ENCODE measurements at places on chromosomes 16 and 17.

DNA sequence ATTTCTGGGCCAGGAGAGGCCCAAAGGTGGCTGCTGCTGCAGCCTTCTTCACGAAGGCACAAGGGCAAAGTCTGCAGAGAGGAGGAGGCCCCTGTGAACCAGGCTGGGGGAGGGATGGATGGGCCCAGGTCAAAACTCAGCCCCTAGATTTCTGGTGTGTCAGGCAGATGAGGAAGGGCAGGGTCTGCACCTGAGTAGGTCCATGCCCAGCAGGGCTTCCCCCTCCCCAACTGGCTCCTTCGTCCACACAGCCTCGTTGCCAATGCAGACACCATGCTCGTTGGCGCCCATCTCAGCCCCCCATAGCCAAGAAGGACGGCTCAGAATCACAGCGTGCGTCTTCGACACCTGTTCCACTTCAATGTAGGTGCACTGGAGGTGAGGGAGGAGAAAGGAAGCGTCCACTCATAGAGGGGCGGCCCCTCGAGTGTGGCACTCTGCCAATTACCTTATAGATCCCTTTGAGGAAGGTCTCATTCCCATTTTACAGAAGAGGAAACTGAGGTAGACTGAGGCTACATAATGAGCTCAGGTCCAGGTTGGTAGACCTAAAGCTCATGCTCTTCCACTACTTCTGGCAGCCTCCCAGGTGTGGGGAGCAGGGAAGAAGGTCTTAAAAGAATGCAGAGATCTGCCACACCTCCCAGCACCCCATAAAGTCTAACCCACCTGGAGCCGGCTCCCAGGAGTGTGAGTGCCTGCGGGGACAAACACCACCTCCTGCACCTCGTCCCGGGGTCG is 902 bp downstream of the SCRN2 start:
- DNase-seq, result no peak

GRCh38 chr17:80270104-80270503 is 9.5 kb downstream of the RNF213 start:
- no peak for DNase-seq

GRCh38 chr17:57803021-57803420 is 46.8 kb downstream of the MRPS23 start:
- DNase-seq, result no peak

DNA sequence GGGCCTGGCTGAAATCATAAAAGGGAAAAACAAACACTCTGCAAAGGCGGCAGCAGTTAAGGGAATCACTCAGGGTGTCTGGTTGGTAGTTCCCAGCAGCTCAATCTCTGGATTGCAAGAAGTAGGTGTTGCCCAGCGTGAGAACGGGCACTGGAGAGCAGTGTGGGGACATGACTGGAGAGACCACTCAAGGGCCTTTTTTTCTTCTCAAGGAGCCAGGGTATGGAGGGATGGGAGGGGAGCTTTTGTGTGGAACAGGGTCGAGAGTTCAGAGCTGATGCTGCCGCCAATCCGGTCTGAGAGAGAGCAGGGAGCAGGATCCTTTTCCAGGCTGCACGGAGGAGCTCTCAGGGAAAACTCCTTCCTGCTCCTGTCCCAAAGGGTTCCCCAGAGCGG is 15.2 kb downstream of the SCNN1B start:
- peak; percentile 9 for DNase-seq

DNA sequence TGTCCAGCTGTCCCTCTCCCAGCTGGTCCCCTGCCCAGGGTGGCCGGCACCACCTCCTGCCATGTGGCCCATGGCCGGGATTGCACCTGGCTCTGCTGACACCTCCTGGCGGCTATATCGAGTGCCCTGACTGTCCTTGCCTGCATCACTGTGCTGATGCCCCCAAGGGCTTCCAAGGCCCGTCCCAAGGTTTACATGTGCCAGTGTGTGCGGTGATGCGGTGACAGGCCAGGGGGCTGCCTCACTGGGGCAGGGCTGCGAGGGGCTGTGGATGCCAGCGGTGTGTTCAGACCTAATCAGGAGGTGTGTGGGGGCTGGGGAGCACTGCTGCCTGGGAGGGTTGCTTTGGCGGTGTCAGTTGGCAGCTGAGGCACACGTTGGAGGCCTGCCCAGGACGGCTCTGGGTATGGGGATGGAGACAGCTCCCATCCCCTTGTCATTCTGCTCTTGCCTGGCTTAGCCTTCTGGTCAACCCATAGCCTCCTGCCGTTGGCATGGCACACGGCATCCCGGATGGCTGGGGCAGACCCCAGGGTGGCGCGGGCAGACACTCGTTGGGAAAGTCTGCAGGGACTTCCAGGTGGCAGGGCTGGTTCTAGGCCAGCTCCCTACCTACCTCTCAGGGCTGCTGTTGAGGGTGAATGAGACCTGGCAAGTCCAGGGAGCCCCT is 5.5 kb downstream of the MAP2K3 start:
- peak; percentile 71 for DNase-seq

- no peak for DNase-seq
Observed at GRCh38 chr17:47695429-47696376, 1.7 kb downstream of the TBKBP1 start.

DNA sequence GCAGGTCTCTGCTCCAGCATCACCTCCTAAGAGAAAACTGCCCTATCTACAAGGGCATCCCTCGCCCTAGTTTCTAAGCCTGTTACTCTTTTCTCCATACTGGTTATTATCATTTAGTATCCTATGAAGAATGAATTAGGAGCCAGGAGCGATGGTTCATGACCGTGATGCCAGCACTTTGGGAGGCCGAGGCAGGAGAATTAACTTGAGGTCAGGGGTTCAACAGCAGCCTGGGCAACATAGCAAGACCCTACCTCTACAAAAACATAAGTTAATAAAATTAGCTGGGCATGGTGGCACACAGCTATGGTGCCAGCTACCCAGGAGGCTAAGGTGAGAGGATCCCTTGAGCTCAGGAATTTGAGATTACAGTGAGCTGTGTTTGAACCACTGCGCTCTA is 7.2 kb downstream of the EARS2 start:
- no peak for DNase-seq

DNA sequence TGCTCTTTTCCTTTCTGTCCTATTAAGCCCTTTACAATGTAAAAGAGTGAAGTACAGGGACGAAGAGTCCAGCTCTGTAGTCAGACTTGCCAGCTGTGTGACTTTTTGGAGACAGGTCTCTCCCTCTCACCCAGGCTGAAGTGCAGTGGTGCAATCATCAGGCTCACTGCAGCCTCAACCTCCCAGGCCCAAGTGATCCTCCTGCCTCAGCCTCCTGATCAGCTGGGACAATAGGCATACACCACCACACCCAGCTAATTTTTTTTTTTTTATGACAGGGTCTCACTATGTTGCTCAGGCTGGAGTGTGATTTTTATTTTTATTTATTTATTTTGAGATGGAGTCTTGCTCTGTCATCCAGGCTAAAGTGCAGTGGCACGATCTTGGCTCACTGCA is 7.1 kb upstream of the ITPRIPL2 start:
- no peak for DNase-seq

GRCh38 chr17:42879596-42879985 is 21.0 kb upstream of the G6PC1 start:
- no peak for DNase-seq

- no peak for DNase-seq
Observed at GRCh38 chr17:30372755-30373154, 6.0 kb upstream of the CPD start.

- DNase-seq, result no peak
Observed at GRCh38 chr17:28117304-28117703, 74.8 kb downstream of the NLK start.

DNA sequence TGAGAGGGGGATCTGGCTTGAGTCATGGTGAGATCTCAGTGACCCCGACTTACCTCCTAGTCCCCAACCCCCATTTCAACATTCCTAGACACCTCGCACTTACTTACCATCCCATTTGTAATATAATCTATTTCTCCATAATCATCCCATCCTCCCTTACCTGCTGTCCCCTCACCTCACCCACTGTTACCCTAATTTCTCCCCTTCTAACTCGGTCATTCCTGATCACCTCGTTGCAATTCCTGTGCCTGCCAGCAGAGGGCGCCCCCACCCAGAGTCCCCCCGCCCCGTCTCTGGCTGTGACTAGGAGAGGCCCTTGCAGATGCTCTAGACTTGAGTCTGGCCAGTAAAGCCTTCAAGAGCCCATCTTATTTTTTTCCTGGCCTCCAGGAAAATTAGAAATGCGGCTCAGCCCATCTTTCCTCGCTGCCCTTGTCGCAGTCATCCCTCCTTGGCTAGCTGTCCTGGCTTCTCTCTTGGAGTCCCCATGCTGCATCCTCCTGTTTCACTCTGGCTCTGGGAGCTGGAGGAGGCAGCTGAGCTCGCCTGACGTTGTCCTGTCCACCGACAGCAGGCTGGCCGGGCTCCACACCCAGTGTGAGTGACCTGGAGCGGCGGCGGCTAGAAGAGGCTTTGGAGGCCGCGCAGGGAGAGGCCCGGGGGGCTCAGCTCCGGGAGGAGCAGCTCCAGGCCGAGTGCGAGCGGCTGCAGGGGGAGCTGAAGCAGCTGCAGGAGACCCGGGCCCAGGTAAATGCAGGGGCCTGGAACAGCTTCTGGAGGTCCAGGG is 5.0 kb downstream of the TBKBP1 start:
- DNase-seq, result no peak

- no peak for DNase-seq
Observed at GRCh38 chr17:17081304-17081940, 39.2 kb downstream of the MPRIP start.

DNA sequence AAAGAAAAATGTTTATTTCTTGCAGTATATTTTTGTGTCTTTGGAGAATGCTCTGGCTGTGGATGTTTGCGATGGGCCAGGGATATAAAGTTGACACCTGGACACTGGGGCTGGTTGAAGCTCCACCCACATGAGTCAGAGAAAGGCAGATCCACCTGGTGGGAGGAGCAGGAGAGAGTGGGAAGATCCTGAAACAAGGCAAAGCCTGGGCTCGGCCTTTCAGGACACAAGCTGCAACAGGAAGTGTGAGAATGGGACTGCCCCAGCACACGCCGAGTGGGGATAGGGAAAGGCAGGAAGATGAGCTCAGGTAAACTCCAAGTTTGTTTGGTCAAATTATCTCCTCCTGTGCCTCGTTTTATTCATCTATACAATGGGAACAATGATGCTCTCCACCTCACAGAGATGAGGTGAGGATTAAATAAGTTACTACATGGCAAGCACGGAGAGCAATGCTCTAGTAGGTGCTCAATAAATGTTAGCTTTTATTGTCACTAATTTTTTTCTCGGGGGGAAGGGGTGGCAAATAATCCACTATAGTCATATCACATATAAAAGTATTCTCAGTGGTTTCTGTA is 21.4 kb upstream of the PITPNM3 start:
- no peak for DNase-seq

GRCh38 chr17:37478187-37478586 is 11.5 kb upstream of the DUSP14 start:
- no peak for DNase-seq

GRCh38 chr17:4610656-4611055 is 26.3 kb downstream of the SMTNL2 start:
- no peak for DNase-seq

GRCh38 chr16:14667347-14668266 is 26.5 kb downstream of the PLA2G10 start:
- no peak for DNase-seq

- DNase-seq, result no peak
Observed at GRCh38 chr17:9862220-9862619, 36.5 kb downstream of the GLP2R start.

DNA sequence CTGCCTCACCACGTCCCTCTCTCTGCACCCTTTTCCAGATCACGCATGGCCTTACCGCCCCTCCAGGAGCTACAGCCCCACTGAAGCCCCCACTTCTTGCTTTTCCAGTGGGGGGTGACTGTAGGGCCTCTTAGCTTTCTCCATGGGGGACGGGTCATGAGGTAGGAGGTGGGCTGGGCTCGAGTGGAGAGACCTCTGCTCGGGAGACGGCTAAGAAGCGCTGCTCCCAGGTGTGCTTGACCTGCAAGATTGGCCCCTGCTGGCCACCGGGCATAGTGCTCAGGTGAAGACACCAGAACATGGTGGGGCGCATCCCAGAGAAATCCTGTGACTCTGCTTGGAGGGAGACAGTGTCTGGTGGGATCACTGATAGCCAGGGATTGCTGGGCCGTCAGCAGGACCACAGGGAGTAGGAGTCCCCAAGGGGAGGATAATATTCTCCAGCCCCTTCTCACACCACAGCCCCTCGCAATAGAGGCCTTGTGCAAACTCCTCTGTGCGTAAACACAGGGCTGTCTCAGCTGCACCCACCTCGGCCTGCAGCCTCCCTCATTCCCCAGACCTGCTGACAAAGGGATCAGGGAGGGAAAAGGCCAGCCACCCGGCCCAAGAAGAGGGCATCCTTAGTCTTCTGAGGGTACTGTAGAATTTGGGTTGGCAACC is 8.9 kb upstream of the GALK1 start:
- DNase-seq, result no peak

DNA sequence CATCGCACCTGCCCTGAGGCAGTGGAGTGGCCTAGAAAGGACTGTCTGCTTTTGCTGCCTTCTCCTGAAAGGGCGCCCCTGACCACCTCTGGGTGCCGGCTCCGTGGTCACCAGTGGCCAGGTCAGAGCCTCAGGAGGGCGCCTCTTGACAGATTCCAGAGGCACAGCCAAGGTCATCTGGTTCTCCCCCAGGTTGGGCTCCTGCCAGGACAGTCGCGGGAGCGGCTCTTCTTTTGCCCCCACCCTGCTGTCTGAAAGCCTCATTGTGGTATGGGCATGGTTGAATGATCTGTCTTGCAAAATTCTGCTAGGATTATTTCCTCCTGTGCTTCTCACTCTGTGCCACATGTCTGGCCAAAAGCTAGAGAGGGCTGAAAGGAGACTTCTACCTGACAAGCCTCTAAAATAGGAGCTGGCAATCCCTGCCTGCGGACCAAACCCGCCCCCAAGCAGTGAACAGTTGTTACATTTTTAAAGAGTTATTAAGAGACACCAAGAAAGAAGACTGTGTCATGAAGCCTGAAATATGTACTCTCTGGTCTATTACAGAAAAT is 82.8 kb downstream of the SNX29 start:
- no peak for DNase-seq

DNA sequence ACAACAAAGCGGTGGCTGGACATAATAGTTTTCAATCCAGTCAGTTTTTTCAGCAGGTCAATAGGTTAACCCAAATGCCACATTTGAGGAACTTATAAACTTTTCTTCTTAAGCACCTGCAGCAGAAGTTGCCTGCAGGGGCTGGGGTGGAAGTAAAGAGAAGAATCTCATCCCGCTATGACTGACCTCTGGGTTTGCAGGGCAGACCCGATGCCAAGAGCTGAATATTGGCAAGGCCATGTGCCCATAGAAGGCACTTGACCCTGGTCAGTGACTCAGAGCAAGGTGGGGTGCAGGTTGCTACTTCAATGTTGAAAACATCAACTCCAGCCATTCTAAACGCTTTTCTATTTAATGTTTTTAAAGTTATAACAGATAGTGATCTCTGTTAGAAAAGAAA is 17.9 kb upstream of the SMPD3 start:
- DNase-seq, result no peak
